ENCODE measurements at places on chromosomes 7 and 10. TPM values are rescaled to one million over a fixed set of nuclear protein-coding genes. Genes with fewer than 3 reads are reported as not detected.
A peak's percentile ranks its signal among the peaks of the same experiment; 100 is the strongest.

- DNase-seq: no peak
These were observed 57.0 kb downstream of the CHST3 start for GRCh38 chr10:72020914-72021809.

- no peak for DNase-seq
These were observed 13.1 kb upstream of the NKX2-3 start for GRCh38 chr10:99519690-99520039.

GRCh38 chr7:1539181-1539881, 8.8 kb downstream of the MAFK start:
- DNase-seq: no peak

DNA sequence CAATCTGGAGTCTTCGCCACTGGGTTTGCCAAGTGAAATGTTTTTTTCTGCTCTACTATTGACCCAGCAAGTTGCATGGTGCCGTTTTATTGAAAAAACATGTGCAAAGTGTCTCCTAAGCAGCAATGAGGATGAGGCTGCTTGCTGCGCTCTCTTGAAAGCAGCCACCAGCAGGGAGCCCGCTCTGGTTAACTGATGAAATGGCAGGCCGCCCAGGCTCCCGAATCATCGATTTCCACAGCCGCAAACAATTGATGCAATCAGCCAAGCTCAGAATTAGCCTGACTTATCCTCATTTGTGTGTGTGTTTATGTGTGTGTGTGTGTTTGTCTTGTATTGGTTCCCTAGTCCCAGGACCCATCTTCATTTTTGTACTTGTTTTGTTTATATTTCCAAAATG, 22.2 kb upstream of the LYZL1 start:
- DNase-seq: peak; percentile 34

DNA sequence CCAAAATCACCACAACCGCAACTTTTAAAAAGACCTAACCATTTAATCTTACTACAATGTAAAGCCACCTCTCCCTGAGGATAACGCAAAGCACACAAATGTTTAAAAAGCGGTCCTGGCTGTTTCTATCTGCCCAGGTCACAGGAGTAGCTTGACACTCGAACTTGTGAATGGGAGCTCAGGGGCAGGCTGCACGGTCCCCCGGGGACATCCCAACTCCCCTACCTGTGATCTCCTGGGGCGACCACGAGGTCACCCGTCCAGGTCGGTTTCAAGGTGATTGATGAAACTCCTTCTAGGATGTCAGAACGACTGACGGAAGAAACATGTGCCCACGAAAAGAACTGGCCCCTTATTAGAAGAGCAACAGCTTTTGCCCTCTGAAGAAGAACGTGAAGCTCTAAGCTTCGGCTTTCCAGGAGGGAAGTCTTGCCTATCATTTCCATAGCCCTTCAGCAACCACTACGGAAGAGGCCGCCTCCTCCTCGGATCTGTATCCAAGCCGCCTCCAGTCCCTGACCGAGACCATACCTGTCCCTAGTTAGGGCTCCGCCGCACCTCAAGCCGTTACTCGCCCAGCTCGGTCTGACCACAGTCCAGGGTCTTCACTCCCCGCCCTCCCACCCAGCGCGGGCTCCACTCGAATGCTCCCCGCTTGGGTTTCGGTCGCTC, 459 bp downstream of the CYCS start:
- DNase-seq: peak; percentile 35

GRCh38 chr7:106565428-106565827, 95.5 kb downstream of the CCDC71L start:
- DNase-seq: no peak

DNA sequence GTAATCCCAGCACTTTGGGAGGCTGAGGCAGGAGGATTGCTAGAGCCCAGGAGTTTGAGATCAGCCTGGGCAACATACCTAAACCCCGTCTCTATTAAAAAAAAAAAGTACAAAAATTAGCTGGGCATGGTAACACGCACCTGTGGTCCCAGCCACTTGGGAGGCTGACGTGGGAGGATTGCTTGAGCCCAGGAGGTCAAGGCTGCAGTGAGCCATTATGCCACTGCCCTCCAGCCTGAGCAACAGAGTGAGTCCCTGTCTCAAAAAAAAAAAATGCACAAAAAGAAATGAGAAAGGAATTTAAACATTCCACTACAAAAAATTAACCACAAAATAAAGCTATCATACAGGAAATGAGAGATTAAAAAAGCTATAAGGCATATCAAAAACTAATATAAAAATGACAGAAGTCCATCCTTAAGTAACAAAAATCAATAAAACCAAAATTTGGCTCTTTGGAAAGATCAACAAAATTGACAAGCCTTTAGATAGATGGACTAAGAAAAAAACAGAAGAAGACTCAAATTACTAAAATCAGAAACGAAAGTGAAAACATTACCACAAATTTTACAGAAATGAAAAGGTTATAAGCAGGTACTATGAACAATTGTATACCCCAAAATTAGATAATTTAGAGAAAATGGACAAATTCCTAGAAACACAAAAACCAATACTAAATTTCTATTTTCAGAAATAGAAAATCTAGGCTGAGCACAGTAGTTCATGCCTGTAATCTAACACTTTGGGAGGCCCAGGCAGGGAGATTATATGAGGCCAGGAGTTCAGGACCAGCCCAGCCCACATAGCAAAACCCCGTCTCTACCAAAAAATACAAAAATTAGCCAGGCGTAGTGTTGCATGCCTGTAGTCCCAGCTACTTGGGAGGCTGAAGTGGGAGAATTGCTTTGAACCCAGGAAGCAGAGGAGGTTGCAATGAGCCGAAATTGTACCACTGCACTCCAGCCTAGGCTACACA, 42.4 kb upstream of the NANOS1 start:
- DNase-seq: no peak

GRCh38 chr7:27590416-27590815, 72.3 kb downstream of the HIBADH start:
- DNase-seq: no peak

- DNase-seq: no peak
These were observed 114.8 kb upstream of the PLPP4 start for GRCh38 chr10:120342115-120342714.

DNA sequence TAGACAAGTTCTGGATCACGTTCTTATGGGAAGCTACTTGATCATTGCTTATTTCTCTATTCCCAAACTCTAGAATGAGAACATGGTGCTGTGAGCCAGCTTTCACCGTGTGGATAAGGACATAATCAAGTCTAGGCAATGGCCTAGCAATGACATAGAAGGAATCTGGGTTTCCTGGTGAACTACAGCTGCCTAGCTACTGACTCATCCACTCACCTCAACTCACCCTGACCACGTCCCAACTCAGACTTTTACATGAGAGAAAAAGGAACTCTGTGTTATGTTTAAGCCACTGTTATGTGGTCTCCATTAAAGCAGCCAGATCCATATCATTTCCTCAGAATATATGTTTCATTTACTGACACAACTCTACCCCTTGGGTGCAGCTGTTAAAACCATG, 18.8 kb upstream of the MET start:
- no peak for DNase-seq

DNA sequence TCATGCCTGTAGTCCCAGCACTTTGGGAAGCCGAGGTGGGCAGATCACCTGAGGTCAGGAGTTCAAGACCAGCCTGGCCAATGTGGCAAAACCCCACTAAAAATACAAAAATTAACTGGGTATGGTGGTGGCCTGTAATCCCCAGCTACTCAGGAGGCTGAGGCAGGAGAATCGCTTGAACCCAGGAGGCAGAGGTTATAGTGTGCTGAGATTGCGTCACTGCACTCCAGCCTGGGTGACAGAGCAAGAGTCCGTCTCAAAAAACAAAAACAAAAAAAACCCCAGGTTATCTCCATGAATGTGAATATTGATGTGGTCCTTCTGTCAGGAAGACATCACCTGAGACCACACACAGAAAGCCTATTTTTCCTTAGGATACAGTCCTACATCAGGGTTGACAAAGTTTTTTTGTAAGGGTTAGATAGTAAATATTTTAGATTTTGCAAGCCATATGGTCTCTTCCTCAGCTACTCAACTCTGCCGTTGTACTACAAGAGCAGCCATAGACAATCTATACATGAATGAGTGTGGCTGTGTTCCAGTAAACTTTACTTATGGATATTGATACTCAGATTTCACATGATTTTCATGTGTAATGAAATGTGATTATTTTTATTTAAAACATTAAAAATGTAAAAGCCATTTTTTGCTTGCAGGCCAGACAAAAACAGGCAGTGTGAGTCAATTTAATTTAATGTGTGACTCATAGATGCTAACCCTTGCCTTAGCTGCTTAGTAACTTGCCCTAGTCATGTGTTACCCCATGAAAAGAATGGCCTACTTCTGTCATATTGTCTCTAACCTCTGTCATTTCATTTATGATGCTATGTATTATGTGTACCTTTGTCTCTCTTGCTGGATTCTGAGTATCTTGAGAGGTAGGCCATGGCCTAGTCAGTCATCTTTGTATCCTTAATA, 78.1 kb downstream of the TPST1 start:
- no peak for DNase-seq

- DNase-seq: no peak
These were observed 154.2 kb downstream of the PKD1L1 start for GRCh38 chr7:47794016-47794415.

DNA sequence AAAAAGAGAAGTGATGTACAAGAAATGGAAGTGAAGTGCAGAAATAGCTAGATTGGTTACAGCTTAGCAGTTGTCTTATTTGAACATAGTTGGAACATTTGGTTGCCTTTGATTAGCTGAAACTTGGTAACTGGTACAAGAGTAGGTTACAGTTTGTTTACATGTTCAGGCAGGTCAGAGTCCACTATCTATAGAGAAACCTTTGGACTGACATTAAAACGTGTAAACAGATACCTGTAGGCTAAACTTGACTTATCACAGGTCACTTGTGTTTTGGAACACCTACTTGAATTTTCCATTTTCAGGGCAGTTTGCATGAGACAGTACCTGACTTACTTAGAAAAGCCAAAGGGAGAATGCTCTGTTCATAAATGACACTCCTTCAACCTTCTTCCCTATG, 28.5 kb upstream of the CYP2C8 start:
- DNase-seq: no peak

DNA sequence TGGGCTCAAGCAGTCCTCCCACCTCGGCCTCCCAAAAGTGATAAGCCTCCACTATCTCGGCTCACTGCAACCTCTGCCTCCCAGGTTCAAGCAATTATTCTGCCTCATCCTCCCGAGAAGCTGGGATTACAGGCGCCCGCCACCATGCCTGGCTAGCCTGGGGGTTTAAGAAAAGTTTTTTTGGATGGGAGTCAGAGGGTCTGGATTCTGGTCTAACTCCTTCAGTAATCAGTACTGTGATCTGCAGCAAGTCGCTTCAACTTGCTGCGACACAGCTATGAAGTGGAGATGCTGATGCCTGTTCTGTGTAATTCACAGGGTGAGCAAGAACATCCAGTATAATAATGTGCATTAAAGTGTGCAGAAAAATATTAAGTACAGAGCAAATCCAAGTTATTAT, 88.4 kb upstream of the AGBL3 start:
- DNase-seq: no peak

DNA sequence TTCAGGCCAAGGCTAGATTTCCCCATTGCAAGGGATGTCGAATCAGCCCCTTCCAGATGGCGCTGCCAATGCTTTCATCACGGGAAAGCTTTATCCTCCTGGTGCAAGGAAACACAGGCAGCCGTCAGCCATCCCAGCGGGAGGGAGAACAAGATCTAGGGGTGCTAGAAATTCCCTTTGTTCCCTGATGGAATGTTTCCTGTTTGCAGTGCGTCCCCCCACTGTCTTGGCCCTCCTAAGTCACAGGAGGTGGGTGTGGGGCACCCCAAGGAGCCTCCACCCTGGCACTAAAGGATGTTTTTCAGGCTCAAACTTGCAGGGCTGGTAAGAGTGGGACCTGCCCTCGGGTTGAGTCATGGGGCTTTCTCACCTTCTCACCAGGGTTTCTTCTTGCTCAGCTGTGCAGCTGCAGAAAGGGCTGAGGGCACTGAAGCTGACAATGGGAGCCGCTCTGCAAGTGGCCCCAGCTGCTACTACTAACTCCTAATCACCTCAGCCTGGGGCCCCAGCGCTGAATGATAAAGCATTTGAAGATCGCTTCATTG, 103.6 kb downstream of the PRPF18 start:
- no peak for DNase-seq

DNA sequence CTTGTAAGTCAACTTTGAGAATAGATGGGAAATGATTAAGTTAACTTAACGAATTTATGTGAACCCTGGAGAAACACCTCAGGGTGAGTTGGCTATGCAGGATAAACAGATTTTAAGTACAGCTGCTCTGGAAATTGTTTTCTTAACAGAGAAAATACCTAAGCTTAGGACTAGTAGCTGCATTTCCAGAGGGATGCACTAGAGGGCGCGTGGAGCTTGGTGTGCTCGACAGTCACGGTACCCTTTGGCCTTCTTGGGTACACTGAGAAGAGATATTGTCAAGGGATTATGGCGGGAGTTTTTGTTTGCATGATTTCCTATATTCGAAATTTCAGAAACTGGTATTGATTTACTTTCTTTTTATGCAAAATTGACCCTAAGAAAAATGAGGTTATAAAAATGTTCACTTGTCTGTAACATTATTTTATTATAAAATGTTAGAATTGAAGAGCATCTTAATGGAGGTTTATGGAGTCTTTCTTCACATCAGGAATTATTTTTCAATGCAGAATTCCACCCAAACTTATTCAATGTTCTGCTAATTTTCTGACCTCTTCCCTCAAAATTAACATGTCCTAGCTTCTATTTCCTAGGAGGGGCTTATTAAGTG, 58.4 kb upstream of the MYO3A start:
- peak; percentile 53 for DNase-seq

DNA sequence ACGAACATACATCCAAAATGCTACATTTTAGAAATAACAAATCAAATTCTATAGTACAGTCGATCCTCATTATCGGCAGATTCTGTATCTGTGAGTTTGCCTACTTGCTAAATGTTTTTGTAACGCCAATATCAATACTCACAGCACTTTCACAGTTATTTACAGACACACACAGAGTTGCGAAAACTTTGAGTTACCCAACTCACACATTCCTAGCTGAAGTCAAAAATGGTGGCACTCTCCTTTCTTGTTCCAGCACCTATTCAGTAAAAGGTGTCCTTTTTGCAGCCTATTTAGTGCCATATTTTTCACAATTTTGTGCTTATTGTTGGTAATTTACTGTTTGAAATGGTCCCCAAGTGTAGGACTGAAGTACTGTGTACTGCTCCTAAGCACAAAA, 161.7 kb downstream of the AKR1D1 start:
- no peak for DNase-seq

- DNase-seq: no peak
These were observed 228.4 kb downstream of the TRIL start for GRCh38 chr7:28729727-28730126.

- DNase-seq: peak; percentile 92
These were observed at the start of gene ADAP1 for GRCh38 chr7:954330-955238. Gene ADAP1 (minus strand): TSS chr7:954680. CDS start chr7:954477, 203 bp downstream.

- DNase-seq: no peak
These were observed 11.9 kb upstream of the PTPN12 start for GRCh38 chr7:77525231-77525630.

GRCh38 chr7:55375237-55375636, 10.1 kb downstream of the LANCL2 start:
- no peak for DNase-seq

ITGB8 gene
- 0.99 TPM for polyA plus RNA-seq

SCIN gene
- 0.02 TPM for polyA plus RNA-seq

IFRD1 gene
- 31.0 TPM for polyA plus RNA-seq

SPDYE17 gene
- not detected for polyA plus RNA-seq

ZC3HAV1 gene
- 12.4 TPM for polyA plus RNA-seq

CPVL gene
- polyA plus RNA-seq: 0.16 TPM

CYP3A4 gene
- polyA plus RNA-seq: not detected

VSTM4 gene
- polyA plus RNA-seq: 0.39 TPM

VIPR2 gene
- polyA plus RNA-seq: 0.02 TPM

OPN4 gene
- 0.03 TPM for polyA plus RNA-seq

NRG3 gene
- polyA plus RNA-seq: 0.11 TPM

MMP21 gene
- polyA plus RNA-seq: not detected

GNAT3 gene
- not detected for polyA plus RNA-seq

PTF1A gene
- polyA plus RNA-seq: not detected

NODAL gene
- not detected for polyA plus RNA-seq

ZNF786 gene
- polyA plus RNA-seq: 5.9 TPM

NPC1L1 gene
- not detected for polyA plus RNA-seq

All from SK-N-SH (cell line).